ENCODE measurements at places on chromosomes 11 and 22.

DNA sequence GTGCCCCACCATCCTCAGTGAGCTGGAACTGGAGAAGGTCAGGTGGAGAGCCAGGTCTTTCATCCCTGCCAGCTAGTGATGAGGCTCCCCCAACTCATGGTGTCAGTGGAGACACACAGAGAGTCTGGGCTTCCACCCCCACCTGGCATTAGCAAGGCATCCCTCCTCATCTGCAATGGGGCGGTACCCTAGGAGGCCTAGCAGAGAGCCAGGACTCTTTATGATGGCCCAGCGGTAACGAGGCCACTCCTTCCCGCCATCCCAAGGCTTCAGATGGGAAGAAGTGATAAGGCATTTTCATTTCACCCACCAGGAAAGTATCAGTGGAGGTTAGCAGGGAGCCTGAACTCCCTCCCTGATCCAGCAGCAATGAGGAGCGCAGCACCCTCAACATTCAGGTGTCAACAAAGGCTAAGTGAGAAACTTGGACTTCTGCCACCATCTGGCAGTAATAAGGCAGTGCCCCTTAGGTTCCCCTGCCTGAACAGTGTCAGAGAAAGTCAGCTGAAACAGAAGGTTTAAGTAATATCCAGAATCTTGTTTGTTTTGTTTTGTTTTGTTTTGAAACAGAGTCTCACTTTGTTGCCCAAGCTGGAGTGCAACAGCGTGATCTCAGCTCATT, 40.5 kb upstream of the FBLN1 start:
- no peak for DNase-seq

- no peak for DNase-seq
Observed at GRCh38 chr11:117554601-117555333, 227.1 kb downstream of the CEP164 start.

- no peak for DNase-seq
Observed at GRCh38 chr22:48359613-48359965, 1468.1 kb downstream of the BRD1 start.

DNA sequence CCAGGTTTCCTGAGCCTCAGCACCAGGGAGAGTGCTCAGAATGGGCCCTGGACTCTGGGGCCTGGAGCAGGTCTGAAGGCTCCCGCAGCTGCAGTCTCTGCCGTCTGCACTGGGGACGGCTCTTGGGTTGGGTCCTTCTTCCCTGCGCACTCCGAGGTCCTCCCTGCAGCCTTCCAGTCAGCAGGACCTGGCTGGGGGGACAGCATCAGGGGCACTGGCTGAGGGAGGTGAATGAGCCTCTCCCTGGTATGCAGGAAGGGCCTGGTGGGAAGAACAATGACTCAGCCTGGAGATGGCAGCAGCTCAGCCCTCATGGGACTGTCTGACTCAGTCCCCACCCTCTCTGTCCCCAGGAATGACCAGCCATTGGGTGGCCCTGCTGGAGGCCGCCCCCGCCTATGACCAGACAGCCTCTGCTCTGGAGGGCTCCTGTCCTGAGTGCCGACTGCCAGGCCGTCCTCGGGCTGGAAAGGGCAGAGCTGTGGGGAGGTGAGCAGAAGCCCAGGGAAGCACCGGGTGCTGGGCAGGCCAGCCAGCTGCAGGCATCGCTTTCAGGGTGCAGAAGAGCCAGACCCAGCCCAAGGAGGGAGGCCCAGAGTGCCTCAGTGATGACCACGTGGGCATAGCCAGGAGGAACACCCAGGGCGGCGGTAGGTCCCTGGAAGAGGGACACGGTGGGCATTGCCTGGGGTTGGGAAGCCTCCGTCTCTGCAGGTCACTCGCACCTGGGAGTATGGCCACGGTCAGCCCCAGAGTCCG, 455.0 kb downstream of the BRD1 start:
- DNase-seq = peak; percentile 44

GRCh38 chr11:118047749-118048148, 29.1 kb upstream of the TMPRSS4 start:
- no peak for DNase-seq

DNA sequence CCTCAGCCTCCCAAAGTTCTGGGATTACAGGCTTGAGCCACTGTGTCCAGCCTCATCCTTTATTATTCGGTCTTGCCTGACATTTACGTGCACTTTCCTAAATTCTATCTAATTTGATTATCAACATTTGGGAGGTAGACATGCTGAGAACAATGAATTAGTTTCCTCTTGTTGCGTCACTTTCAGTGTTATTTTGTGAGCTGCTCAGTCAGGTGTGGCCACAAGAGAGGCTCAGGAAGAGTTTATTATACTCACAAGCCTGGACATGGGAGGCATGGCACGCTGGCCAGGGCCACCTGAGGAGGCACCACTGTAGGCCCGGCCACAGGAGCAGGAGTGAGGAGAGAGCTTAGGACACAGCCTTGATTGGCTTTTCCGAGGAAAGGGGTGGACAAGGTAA, 59.7 kb upstream of the RBFOX2 start:
- DNase-seq = no peak

DNA sequence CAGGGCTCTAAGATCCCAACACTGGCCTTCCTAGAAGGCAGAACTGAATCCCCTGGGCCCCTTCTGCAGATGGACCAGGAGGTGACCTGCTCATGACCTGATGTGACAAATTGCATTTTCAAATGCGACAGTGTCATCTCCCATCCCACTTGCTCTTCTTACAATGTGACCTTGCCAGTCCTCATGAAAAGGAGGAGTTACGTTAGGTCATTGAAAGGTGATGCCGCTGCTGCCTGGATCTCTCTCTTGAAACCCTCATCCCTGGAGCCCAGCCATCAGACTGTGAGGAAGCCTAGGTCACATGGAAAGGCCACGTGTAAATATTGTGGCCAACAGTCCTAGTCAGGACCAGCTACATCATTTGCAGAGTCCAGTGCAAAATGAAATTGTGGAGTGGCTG, 5.7 kb upstream of the C1QTNF4 start:
- no peak for DNase-seq

- no peak for DNase-seq
Observed at GRCh38 chr11:61072316-61073109, 29.8 kb upstream of the CD5 start.

DNA sequence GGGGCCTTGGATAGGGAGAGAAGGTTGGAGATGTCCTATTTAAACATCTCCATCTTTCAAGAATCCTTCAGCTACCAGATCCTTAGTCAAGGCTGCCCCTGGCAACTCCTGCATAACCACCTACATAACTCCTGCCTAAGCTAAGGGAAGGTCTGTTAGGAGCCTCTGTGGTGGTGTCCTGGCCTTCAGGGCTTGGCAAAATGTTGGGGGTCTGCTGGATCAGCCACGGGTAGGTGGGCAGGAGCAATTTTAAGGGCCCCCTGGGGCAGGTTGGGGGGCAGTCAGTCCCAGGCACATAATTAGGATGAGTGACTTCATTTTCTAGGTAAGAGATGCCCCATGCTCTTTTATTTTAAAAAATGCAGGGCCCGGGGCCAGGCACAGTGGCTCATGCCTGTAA, 25.9 kb downstream of the USH1C start:
- no peak for DNase-seq

- no peak for DNase-seq
Observed at GRCh38 chr11:96246718-96247552, 96.1 kb downstream of the MAML2 start.

DNA sequence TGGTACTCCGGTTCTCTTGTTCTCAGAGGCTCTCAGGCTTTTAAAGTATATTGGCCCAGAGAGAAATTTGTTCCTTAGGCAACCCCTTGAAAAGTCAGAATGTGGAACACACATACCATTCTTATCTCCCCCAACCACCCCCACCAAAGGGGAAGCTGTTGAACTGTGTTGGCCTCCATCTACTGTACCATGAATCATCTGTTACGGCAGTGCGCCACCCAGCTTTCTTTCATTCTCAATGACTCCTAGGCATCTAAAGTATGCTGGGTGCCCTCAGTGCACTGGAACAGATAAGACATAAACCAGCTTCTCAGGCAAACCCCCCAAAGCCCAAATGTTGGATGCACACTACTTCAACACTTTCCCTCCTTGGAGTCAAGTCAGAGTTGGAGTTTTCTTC, 696.2 kb upstream of the TENM4 start:
- no peak for DNase-seq

- no peak for DNase-seq
Observed at GRCh38 chr22:35887296-35887875, 141.2 kb downstream of the RBFOX2 start.

GRCh38 chr11:133981156-133981555, 24.4 kb upstream of the IGSF9B start:
- no peak for DNase-seq

- no peak for DNase-seq
Observed at GRCh38 chr11:70775386-70776075, 377.2 kb downstream of the CTTN start.

- DNase-seq = no peak
Observed at GRCh38 chr11:119640541-119640940, 88.5 kb downstream of the NECTIN1 start.

DNA sequence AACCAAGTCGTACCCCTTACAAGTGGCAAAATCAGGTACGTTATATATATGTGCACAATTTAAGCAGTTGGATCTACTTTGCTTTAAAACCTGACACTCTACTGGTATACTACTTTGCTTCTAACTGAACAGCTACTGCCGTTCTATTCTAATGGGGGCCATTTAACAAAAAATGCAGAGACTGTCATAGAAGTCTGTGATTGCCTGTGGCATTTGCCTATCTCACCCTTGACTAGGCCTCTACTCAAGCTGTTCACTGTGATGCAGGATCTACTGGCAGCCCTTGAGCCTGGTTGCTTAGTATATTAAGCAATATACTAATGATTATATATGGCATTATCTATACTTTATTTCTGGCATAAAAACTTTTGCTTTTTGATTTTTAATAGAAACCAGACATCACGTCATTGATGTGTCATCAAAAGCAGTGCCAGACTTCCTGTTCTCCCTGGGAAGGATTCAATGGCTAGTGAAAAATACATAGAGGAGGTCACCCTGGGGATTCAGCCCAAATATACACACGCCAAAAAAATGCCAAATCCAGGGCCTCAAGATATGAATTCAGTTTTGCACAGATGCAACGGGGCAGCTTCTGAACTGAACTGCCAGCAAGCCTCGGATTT, 40.0 kb upstream of the FIBIN start:
- DNase-seq = no peak

GRCh38 chr11:61918938-61919704, 1.8 kb upstream of the RAB3IL1 start:
- no peak for DNase-seq

GRCh38 chr22:25672289-25673084, 69.5 kb upstream of the MYO18B start:
- no peak for DNase-seq

DNA sequence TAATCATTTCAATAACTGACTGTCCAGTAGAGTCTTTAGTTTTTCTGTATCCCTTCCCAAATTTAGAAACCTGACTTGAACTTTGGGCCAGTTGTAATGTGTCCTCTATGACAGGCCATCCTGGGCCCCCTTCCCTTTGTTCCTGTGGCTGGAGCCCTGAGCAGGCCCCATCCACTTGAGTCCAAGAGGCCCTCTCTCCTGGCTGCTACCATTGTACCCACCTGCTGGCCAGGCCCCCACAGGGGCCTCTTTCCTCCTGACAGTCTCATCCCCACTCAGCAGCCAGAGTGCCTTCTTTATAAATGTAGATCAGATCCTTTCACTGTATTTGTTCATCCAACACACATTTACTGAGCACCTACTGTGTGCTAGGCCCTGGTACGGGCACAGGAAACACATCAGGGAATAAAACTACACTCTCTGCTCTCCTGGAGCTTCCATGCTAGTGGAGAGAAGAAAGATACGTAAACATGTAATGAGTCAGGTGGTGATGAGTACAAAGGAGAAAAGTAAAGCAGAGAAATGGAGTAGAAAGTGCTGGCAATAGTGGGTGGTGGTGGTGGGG, 2.7 kb upstream of the LRP5 start:
- no peak for DNase-seq

DNA sequence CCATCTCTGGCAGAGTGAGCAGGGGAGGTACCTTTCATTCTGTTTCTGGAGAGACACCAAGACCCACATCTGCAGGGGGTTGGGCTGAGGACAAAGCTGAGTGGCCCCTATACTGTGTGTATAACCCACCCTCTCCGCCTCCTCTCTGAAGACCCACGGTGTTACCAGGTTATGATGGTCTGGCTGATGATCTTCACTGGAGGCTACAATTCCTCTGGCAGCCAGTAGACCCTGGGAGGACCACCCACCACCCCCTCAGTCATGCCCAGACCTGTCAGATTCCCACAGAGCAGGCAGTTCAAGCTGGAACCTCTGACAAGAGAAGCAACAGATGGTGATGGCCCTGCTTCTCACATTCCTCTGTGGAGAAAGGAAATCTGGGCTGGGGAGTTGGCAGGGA, 11.4 kb upstream of the KCNJ1 start:
- no peak for DNase-seq

DNA sequence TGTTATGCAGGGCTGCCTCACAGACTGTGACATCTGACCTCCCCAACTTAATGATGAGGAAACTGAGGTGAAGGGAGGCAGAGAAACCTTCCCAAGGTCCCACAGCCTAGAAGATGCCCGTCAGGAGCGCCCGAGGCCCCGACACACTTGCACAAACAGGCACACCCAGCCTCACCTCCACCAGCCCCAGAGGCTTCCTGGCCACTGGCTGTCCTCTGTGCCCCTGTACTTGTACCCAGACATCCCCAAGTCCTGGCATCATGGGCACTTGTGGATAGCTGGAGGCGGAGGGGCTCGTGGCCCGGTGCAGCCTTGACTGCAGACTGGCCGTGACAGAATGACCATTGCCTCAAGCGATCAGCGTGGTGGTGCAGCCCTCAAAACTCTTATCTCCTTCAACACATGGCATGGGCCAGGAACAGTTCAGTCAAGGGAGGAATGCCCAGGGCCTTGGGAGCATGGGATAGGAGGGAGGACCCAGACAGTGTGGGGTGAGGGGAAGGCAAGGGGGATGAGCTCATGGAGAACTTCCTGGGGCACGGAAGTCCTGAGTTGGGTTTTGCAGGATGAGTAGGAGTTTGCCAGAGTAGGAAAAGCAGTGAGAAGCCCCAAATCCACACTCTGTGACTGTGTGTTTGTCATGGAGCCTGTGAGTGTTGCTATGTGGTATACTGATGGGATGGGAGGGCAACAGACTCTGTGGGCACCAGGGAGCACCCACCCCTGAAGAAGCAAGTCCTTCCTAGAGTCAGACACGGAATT, 25.8 kb upstream of the PPARA start:
- DNase-seq = no peak

DNA sequence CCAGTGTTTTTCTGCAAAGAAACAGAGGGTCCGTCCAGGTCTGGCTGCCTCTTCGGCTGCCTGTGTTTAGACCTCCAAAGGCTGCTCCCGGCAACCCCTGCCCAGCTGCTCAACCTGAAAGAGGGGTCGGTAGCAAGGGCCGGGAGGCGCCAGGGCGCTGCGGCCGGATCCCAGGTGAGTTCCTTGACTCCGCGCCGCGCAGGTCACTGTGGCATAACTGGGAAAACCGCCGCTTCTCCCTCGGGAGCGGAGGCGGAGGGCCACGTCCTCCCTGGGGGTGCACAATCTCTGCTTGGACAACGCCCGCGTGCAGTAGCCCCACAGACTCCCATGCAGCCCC, 1.0 kb upstream of the BRSK2 start:
- no peak for DNase-seq

- no peak for DNase-seq
Observed at GRCh38 chr11:47916361-47916841, 64.0 kb upstream of the PTPRJ start.

- no peak for DNase-seq
Observed at GRCh38 chr11:118049771-118050170, 27.1 kb upstream of the TMPRSS4 start.

All from A549 (cell line).